Hindlimb muscle (tissue), 1 donor: ENCODE measurements at places on chromosomes 13 and 19. TPM values are rescaled to one million over a fixed set of nuclear protein-coding genes. Genes with fewer than 3 reads are reported as not detected.
A peak's percentile ranks its signal among the peaks of the same experiment; 100 is the strongest.

DNA sequence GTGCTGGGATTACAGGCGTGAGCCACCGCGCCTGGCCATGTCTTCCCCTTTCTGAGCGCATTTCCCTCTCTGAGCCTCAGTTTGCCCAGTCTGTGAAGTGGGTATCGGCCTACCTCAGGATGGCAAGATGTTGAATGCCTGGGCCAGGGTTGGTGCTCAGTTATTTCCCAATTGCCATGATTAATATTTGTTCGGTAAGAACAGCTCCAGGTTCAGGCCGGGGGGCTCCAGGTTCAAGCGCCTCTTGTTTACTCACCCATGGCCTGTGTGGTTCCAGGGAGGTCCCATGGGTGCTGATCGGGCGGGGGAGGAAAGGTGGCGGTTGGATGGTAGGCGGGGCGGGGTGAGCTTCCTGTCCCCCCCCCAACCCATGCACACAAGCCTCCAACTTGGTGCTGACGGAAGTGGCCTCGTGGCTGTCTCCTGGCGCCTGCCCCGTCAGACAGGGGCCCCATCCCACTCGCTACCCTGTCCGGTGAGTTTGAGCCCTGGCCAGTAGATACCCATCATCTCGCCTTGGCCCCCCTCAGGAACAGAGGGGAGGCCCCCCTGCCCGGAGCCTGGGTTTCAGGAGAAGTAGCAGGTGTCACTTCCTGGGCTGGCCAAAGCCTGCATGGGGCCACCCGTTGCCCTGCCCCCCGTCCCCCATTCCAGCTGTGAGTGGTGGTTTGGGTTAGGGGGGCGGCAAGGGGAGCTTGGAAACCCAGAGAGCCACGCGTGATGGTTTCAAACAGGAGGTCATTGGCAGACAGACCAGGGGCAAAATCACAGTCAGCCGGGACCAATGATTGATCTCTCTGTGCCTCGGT lies at the start of gene FCHO1:
FCHO1 (plus strand) TSS at position 375 of the 809 bp plus-strand sequence. CDS start 3,688 bp downstream, outside the sequence.
- no peak for DNase-seq

DNA sequence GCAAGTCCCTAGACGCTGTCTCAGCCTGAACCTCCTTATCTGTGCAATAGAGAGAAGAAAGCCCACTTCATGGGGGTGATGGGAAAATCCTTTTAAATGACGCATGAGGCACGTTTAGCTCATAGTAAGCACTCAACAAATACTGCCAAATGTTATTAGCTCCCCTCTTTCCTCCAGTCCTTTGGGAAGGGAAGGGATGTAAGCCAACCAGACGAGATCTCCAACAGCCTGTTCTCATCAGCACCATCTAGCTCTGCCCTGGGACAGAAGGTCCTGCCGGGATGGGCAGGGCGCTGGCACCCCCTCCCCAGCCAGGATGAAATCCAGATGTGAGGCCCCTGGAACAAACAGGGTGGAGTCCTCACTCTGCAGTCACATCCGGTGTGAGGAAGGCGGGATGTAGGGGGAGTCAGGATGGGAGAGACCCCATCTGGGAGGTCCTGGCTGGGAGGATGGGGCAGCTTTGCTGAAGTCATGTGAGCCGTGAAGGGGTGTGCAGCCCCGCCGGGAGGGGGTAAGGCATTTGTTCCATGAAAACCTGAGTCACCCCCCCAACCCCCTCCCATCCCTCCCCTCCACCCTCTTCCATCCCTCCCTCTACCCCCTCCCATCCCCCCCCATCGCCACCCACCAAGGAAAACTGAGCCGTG lies 4.6 kb downstream of the S1PR2 start:
- peak; percentile 92 for DNase-seq

GRCh38 chr19:10776900-10777650 lies 58.9 kb downstream of the TMED1 start:
- DNase-seq: no peak

DNA sequence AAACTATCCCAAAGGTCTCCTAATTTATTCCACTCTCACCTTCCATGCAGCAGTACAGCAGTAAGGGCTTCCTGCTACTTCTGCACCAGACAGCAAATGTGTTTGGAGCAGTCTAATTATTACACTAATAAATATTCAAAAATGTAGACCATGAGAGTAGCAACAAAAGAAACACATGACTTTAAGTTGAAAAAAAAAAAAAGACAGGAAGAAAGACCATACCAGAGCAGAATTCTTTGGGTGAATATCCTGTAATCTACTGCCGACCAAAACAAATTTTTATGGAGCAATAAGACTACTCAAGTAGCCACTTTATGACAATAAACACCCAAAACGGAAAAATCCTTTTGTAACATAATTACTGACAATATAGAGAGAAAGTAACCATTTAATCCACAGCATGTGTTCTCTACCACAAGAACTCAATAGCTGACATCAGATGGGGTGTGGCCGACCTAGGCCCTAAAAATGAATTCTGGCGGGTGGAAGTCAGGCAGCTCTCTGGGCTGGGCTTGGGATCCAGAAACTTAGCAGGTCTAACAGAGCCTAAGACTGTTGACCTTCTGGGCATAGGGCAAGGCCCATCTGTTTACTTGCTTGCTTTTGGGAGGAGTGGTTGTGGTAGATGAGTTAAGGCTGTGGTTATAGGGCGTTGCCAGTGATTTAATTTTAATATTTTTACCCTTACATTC lies 4.6 kb downstream of the KLF12 start:
- no peak for DNase-seq

DNA sequence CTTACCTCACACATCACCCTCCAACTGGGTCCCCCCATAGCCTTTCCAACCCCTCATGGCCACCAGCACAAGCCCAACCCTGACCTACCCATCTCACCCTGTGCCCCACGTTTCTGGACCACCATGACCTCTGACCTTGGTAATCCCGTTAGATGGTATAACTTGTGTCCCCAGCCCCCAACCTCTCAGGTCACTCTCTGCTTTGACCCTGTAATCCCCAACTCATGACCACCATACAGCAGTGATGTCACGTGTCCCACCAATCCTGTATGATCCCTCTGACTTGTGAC lies 8.5 kb downstream of the KLC3 start:
- DNase-seq: no peak

SMAD9 gene
- polyA plus RNA-seq: 17.2 TPM

DNA sequence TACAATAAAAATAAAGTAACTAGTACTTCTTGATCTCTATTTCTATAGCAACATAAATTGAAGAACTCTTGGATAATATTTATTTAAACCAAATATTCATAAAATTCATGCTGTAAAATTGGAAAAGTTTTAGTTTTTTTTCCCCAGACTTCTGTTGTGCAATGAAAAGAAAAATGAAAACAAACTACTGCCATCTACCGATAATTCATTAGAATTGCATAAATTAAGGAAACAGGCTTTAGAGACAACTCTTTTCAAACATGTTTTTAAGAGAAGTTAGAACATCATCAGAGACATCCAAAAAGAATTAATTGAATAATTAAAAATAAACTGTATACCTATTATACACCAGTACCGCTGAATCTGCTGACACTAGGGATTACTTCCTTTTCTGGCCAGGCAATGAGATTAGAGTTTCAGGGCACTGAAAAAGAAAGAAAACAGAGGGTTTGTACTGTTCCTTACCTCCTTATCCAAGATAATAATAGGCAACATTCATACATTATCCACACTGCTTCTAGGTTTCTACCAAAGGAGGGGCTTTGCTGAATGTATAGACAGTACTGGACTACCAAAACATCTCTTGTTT lies 4.9 kb downstream of the CCDC122 start:
- peak; percentile 10 for DNase-seq

DNA sequence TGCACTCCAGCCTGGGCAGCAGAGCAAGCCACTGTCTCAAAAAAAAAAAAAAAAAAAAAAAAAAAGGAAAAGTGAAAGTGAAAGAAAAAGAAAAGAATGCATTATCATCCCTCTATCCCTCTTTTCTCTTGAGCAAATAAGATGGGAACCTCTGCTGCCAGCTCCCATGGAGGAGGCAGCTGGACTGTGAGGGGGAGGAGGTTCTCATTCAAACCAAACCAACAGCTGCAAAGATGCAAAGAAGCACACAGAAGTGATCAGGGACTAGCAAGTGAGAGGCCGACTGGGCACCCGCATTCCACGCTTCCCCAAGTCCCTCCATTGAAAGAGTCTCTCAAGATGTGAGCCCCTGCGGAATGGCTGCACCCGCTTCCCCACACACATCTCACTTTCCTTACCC lies 63.5 kb downstream of the TSHZ3 start:
- DNase-seq: peak; percentile 55

ATCAY gene
- 1.8 TPM for polyA plus RNA-seq

DNA sequence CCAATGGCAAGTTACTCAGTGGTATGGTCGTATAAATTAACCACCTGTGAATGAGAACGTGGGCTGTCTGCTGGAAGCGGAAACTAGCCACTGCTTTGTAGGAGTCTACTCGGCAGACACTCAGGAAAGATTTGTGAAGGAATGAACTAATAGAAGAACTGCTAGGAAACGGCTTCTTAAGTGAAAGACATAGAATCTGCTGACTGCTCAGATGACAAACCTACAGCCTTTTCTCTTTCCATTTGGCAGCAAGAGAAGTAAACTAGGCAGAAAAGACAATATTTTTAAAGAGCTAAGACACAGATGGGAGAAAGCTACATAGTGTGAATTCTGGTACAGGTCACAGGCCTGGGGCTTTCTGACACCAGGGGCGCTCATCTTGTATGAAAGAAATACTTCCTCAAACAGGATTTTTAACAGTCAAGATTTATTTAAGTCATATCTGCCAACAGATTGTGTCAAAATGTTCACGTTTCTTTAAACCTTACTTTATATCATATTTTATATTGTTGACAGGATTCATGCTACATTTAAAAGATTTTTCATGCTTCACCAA lies 78.4 kb downstream of the MIPEP start:
- no peak for DNase-seq

DNA sequence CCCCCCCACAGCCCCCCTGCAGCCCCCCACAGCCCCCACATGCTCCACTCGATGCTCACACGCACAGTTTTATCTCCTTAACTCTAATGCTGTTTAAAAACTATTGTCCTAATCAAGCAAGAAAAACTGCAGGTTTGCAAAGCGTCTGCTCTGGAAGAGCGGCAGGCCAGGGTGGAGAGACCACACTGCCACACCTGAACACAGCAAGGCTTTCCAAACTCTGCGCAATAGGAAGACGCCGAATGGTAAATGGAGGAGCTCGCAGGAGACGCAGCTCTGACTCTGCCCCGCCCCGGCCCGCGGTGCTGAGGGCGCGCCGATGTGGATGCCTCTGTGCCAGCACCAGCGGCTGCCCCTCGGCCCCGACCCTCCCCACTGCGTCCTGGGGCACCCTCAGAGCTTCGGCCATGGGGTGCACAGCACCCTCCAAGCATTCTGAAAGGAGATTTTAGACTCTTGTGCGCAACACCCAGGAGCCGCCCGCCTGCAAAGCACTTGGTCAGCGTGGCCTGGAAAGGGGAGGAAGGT lies 32.4 kb downstream of the RASA3 start:
- DNase-seq: no peak

ZNF583 gene
- 7.0 TPM for polyA plus RNA-seq

DNA sequence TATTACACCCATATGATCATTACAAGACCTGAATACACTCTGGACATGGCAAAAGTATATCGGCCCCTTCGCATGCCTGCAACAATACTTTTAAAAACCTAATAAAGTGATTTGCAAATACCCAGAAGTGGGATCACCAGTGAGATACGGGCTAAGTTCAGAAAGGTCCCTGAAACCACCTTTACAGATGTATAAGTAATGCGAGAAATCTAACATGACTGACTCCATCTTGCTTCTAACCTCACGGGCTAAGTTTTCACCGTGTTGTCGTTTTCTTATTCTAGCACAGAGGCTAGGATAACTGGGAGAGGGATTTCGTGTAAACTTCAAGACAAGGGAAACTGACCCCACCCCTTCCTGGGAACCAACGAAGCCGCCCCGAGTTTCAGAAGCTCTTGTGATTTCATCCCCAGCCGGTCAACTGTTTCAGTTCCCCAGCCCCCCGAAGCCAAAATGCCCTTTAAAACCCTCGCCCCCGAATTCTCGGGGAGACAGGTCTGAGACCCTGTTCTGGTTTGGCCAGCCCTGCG lies 703 bp downstream of the NEK3 start:
- DNase-seq: peak; percentile 48

GRCh38 chr13:54637366-54637765 lies 1608.8 kb downstream of the OLFM4 start:
- DNase-seq: no peak

METTL21C gene
- polyA plus RNA-seq: 17.5 TPM

DNA sequence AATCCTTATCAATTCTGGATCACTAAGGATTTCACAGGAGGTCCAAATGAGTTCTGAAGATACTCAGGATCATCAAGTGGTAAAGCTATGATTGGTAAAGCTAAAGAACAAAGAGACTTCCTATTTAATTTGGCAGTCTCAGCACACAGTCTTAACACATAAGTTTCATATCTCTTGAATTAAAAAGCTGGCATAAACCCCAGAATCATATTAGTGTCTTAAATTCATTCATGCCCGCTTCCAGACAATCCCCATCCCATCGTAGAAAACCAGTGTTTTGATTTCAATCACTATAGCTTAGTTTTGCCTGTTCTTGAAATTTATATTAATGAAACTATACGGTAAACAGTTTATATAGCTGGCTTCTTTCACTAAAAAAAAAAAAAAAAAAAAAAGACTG lies 278.7 kb downstream of the DIAPH3 start:
- no peak for DNase-seq

CYP2A6 gene
- not detected for polyA plus RNA-seq

- DNase-seq: no peak
These were observed 240.8 kb downstream of the TEX29 start for GRCh38 chr13:111561091-111561781.

SOX21 gene
- 0.27 TPM for polyA plus RNA-seq

SCEL gene
- 0.32 TPM for polyA plus RNA-seq

GRCh38 chr19:29781386-29782259 lies 30.2 kb upstream of the CCNE1 start:
- peak; percentile 70 for DNase-seq

GRCh38 chr13:90834700-90835099 lies 512.8 kb upstream of the MIR17HG start:
- DNase-seq: no peak
